ENCODE measurements at places on chromosomes 7 and 10. TPM values are rescaled to one million over a fixed set of nuclear protein-coding genes. Genes with fewer than 3 reads are reported as not detected.

MSS51 gene
- 1.1 TPM for total RNA-seq

BMPER gene
- 7.4 TPM for total RNA-seq

CTTNBP2 gene
- 16.3 TPM for total RNA-seq

ZWINT gene
- total RNA-seq, result 8.7 TPM

SPDYE11 gene
- total RNA-seq, result not detected

CCAR1 gene
- total RNA-seq, result 17.5 TPM

SLC16A9 gene
- 0.26 TPM for total RNA-seq

FAM25G gene
- total RNA-seq, result not detected

UNC5B gene
- total RNA-seq, result 11.4 TPM

SLC39A12 gene
- total RNA-seq, result not detected

AP3M1 gene
- 14.2 TPM for total RNA-seq

YAE1 gene
- 39.2 TPM for total RNA-seq

TMEM176A gene
- total RNA-seq, result not detected

CACNB2 gene
- 1.2 TPM for total RNA-seq

DOCK4 gene
- 10.4 TPM for total RNA-seq

SEMA3A gene
- 65.8 TPM for total RNA-seq

PTPRN2 gene
- 0.34 TPM for total RNA-seq

CRYGN gene
- total RNA-seq, result 0.47 TPM

OIT3 gene
- 0.32 TPM for total RNA-seq

ANXA8L1 gene
- total RNA-seq, result 0.17 TPM

HOXA9 gene
- not detected for total RNA-seq

SLC26A5 gene
- not detected for total RNA-seq

WDR86 gene
- 0.95 TPM for total RNA-seq

DENND2A gene
- 38.6 TPM for total RNA-seq

MARVELD1 gene
- total RNA-seq, result 9.5 TPM

GNAI1 gene
- total RNA-seq, result 35.8 TPM

DNMBP gene
- 25.0 TPM for total RNA-seq

PNLIPRP2 gene
- not detected for total RNA-seq

PAPOLB gene
- under 0.01 TPM for total RNA-seq

FAM185A gene
- total RNA-seq, result 10.6 TPM

ACTL6B gene
- not detected for total RNA-seq

HOXA1 gene
- total RNA-seq, result 0.63 TPM

PRLHR gene
- not detected for total RNA-seq

SAP25 gene
- total RNA-seq, result not detected
